ENCODE measurements at places on chromosomes 11 and 22.

- no peak for DNase-seq
These were observed 26.5 kb upstream of the KRTAP5-7 start for GRCh38 chr11:71500601-71501021.

GRCh38 chr11:134124660-134125451 lies 56.0 kb downstream of the JAM3 start:
- no peak for DNase-seq

DNA sequence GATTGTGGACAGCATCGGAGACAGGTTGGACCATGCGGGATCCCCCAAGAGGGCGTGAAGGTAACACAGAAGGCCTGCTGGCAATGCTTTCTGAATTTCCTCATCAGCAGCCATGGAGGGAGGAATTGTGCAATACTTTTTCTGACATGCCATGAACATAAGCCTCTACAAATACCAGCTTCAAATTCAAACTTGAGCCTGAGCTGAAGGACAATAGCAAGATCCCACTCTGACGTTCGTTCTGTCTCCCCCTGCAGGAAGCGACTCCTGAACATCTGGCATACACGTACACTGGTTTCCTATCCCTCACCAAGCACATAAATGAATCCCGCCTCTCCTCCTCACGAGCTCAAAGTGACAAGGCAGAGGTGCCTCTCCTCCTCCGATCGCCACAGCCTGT lies 312.2 kb downstream of the BRD1 start:
- DNase-seq, result no peak

GRCh38 chr22:45887202-45888131 lies 89.5 kb downstream of the WNT7B start:
- DNase-seq, result no peak

DNA sequence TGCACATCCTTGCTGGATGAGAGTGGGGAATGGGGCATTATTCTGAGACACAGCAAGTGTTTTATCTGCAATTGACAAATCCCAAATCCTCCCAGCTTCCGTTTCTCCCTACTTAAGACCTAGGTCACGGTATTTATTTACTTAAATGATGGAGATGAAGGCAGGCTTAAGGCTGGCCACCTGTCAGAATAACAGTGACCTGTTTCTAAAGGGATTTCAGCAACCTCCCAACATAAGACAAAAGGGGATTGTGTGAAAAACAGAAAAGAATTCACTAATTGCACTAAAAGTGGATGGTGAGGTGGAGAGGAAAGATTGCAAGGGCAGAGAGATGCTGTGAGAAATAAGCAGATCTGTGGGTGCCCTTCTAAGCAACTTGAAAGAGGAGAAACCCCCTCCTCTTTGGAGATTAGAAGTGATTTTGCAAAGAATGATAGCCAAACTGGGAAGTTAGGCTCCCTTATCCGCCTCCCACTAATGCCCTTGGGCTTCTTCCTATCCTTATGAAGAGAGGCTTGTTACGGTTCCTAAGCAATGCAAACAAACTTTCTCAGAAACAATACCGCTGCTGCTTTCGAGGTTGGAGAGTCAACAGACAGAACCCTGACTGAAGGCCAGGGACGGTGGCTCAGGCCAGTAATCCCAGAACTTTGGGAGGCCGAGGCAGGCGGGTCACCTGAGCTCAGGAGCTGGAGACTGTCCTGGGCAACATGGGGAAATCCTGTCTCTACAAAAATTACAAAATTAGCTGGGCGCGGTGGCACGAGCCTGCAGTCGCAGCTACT lies 84.3 kb downstream of the ARL14EP start:
- DNase-seq, result no peak

GRCh38 chr11:62322524-62322923 lies 14.7 kb upstream of the ASRGL1 start:
- DNase-seq, result no peak

DNA sequence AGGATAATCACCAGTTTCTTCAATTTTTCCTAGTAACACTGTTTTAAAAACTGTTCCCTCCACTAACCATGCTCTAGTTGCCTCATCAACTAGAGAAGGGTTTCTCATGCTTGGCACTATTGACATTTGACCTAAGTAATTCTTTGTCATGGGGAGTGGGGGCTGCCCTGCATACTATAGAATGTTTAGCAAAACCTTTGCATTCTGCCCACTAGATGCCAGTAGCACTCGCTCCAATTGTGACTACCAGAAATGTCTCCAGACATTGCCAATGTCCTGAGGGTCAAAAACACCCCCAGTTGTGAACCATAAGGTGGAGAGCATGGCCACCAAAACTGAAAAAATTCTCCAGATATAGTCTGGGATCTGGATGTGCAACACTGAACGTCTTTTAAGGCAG lies 27.6 kb upstream of the BMAL1 start:
- DNase-seq, result no peak

DNA sequence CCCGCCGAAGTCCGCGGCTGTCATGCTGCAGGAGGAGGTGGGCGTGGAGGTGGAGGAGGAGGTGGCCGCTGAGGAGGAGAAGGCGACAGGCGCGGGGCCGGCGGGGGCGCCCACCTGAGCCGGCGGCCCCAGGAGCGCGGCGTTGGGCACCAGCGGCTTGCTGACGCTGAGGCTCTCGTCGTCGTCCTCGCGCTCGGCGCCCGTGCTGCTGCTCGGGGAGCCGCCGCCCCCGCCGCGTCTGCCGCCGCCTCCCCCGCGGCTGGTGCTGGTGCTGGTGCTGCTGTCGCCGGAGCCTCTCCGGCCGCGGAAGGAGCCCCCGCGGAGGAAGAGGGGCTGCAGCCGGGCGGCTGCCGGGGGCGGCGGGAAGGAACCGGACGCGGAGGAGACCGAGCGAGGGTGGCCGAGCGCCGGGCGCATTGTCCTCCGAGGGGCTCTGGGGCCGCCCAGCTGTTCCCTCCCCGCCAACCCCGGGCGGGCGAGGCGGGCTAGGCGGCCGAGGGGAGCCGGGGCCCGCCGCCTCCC lies 388 bp downstream of the TMEM121B start:
- DNase-seq, result no peak

All from GM13976 (cell line).